Putamen (tissue), 1 donor: ENCODE measurements at places on chromosomes 4 and X.

- no peak for DNase-seq
These were observed 272.8 kb upstream of the EPHA5 start for GRCh38 chr4:65943076-65943475.

DNA sequence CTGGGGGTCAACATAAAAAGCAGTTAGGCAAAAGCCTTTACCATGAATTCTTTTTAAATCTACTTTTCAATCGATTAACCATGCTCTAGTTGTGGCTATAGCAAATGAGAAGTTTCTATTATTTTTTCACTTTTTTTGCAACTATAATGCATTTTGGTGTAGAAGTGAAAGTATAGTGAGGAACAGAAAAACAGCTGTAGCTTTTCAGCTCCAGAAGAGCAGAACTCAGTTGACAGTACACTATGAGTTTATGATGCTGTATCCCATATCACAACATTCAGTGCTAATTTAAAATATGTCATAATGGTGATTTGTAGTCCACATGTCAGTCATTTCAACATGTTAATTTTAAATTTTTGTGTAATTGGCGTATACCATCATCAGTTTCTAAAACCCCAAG lies 8.7 kb upstream of the MUC7 start:
- no peak for DNase-seq

- DNase-seq, result no peak
These were observed 120.5 kb upstream of the SORBS2 start for GRCh38 chr4:185932491-185932890.

- no peak for DNase-seq
These were observed at the start of gene TEX13B for GRCh38 chrX:107982356-107982755. TSS of gene TEX13B (minus strand) at chrX:107982370. CDS start at chrX:107982127, 243 bp downstream.

DNA sequence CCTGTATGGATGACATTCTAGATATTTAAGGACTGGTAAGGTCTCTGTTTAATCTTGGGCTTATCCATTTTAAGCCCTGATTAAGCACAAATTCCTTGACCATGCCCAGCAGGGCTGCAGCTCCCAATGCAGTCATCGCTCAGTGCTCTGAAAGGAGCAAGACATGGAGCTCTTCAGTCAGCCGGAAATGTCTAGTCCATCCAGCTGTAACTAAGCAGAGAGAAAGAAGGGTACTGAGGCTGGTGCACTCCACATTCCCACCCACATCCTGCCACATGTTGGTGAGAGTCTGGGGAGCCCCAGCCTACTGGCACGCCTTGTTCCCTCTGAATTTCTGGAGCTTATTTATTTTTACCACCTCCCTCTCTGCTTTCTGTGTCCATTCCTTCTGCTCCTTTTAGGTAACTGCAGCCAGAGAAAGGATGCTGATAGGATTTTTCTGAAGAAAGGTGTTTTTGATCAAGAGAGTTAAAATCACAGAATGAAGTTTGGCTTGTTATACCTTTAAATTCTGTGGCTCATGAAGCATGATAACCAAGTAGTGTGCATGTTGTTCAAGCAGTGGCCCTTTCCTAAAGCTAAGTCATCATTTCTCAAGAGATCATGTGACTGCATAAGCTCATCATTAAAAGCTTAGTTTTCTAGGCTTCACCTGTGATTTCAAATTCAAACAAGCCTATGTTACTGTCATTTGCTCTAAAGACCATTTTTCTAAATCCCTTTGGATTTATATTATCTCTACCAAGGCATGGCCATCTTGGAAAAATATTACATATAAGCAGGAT lies 74.0 kb downstream of the GALNT7 start:
- no peak for DNase-seq

DNA sequence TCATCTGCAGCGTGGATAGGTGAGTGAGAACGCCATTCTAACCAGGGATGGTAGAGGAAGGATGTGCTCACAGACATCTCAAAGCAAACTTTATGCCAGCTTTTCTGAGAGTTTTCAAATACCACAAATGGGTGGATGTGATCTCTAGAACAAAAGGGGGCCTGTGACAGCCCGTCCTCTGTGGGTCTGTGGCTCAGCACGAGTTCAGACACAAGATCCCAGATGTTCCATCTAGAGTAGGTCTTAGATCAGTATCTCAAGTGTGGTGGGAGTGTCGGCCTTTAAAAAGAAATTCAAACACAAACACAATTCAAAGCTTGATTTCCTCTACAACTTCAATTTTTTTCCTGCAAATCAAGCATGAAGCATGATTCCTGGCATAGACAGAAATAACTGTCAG lies 22.8 kb downstream of the QDPR start:
- no peak for DNase-seq
